ENCODE measurements at places on chromosomes 1 and 21.
A peak's percentile ranks its signal among the peaks of the same experiment; 100 is the strongest.

DNA sequence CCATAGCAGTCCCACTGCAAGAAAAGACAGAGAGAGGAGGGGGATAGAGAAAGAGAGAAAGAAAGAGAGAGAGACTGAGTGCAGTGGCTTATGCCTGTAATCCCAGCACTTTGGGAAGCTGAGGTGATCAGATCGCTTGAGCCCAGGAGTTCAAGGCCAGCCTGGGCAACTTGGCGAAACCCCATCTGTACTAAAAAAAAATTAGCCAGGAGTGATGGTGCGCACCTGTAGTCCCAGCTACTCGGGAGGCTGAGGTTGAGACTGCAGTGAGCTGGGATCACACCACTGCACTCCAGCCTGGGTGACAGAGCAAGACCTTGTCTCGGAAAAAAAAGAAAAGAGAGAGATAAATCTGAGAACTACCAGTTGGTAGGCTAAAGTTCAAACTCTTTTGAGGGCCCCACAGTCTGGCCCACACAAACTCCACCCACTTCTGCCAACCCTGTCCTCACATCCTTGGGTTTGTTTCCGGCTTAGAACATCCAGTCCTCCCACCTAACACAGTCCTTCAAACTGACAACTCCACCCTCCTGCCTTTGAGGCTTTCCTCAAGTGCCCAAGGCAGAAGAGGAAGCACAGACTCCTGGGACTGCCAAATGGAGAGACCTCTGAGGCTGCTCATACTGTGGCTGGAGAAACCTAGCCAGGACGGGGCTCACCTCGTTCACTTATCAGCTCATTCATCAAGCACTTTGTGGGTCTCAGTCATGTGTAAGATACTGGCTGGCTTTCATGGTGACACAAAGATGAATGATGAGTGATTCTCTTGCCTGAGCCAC, 20.1 kb downstream of the TFAP2E start:
- DNase-seq: no peak

DNA sequence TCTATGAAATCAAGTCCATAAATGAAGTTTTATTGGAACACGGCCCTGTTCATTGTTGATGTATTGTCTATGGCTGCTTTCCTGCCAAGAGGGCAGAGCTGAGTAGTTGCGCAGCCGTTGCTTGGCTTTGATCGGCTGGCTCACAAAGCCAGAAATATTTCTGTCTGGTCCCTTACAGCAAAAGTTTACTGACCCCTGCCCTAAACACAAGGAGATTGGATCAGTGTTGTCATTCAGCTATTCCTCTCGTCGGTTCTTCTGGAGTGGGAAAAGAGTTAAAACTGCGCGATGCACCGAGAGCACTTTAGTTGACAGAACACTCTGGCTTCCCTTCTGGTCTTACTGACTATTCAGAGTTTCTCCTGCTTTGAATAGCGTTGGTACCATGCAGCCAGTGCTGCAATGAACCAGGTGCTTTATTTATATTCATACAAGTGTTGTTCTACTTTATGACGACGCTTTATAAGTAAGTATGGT, 868 bp downstream of the ZBTB40 start:
- DNase-seq: no peak

DNA sequence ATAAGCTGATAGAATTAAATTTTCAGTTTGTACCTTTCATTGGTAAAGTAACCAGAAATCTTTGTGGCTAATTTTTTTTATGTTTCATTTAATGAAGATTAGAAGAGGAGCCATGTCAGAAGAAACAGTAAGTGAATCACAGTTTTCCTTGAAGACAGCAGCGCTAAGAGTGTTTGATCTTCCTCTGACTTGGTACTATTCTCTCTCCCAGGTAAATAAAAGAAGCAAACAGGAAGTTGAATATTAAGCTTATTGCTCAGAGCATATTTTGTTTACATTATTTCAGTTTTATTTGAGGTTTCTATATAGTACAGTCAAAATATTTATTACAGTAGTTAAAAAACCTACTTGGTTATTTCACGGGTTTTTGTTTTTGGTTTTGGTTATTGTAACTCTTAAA, 3.7 kb downstream of the MIGA1 start:
- DNase-seq: no peak

DNA sequence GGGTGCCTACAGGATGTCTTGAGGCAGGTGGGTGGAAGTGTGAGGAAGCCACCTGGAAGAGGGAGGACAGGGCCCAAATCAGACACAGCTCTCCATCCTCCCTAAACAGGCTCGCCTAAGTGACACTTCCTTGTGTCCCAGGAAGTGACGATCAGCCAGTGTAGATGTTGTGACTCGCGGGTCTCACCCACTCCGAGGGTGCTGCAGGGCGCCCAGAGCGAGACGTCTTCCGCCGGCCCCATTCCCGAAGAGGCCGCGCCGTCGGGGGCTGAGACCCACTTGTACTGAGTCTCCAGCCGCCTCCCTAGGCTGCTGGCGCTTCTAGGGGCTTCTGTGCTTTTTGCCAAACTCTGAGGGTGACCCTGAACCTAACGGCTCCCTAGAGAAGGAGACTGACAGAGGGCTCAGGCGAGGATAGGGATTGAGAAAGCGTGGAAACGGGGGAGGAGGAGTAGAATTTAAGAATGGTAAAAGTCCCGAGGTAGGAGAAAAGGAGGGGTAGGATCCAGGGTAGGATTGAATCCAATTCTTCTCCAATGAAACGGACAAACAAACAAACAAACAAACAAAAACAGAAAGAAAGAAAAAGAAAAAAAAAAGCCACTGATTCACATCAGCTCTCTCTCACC, 543 bp upstream of the MARK1 start:
- DNase-seq: no peak

DNA sequence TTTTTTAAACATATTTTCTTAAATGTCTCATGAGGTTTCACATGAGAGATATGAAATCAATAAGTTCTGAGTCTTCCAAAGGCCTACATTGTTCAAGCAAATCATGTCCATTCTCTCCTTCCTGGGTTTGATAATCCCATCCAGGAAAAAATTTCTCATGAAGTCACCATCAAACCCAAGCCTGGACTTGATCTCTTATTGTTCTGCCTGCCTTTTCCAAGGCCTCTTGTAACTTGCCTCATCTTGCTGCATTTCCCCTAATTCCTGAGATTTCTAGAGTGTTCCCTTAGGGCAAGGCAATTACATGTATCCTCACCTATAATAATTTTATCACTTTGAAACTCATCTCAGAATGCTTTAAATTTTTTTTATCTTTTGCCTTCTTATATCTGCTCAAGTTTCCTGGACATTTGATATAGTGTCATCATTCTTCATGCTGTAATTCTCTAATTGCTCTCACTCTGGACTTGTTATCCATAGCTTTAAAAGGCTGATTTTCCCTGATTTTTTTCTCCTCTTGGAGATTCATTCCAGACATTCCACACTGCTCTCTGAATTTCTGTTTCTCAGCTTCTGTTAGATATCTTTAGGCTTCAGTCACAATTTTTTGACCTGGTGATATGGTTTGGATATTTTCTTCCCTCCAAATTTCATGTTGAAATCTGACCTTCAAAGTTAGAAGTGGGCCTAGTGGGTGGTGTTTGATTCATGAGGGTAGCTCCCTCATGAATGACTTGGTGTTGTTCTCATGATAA, 126.4 kb downstream of the LRRC7 start:
- no peak for DNase-seq

- DNase-seq: no peak
Observed at GRCh38 chr1:71170925-71171324, 90.1 kb upstream of the ZRANB2 start.

GRCh38 chr1:7657287-7658016, 113.6 kb upstream of the VAMP3 start:
- DNase-seq: no peak

- peak; percentile 44 for DNase-seq
Observed at GRCh38 chr1:152461544-152461943, 47.5 kb upstream of the CRNN start.

DNA sequence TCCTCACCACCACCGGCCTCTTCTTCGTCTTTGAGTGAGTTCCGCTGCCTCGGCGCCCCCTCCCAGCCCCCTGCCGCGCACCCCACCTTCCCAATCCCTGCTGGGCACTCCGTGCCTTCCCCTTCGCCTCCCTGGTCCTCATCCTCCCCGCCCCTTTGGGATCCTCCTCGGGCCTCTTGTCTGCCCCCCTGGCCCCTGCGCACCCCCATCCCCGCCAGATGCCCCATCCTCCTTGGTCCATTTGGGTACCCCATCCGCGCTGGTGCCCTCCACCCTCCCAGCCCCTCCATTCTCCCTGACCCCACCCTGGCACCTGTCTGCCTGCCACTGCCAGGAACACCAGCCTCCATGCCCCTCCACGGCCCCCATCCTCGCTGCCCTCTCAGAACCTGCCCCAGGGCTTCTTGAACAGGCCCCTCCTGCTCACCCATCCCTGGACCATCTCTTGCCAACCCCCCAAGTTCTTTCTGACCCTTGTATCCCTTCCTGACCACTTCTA, 667 bp downstream of the ZDHHC18 start:
- no peak for DNase-seq

GRCh38 chr21:41398251-41398650, 27.8 kb upstream of the MX1 start:
- no peak for DNase-seq

Data from stimulated activated CD4-positive, alpha-beta T cell treated with anti-CD3 and anti-CD28 coated beads, Interleukin-4, amount 100 ng/mL, for 48 hours (primary cell).